ENCODE measurements at places on chromosomes 3 and 15.

- peak; percentile 35 for DNase-seq
Observed at GRCh38 chr3:129599607-129600006, 6.9 kb downstream of the PLXND1 start.

- no peak for DNase-seq
Observed at GRCh38 chr15:41984622-41985021, 12.3 kb upstream of the EHD4 start.

- DNase-seq, result no peak
Observed at GRCh38 chr3:109117939-109118338, at the start of gene MORC1. Gene MORC1, minus strand, starts transcription at chr3:109118134. Its CDS starts 75 bp downstream, at chr3:109118059.

DNA sequence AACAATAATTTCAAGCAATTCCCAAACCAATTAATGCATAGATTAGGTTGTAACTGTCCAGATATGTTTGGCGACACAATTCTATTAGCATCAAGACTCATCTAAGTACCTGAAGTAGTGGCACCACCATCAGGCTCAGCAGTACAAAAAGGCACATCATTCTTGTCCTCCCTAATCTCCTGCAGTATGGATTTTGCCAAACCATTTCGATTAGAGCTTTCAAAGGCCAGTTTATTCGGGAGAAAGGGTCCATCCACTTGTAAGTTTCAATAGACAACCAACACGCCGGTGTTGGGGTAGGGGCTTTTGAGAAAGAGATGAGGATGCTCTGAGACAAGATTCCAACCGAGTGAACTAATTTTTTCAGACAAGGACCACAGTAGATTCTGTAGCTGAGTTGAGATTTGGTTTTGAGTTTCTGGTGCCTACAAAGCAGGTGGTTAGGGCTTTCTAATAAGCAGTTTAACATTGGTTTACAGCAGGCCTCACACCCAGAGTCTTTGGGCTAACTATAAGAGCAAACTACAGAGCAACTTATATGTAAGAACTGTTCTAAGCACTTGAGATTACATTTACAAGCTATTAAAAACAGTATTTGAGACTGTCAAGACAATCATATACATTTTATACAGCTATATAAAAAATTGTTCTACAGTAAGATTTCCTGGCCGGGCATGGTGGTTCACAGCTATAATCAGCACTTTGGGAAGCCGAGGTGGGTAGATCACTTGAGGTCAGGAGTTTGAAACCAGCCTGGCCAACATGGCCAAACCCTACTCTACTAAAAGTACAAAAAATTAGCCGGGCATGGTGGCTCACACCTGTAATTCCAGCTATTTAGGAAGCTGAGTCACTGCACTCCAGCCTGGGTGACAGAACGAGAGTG lies 4.5 kb downstream of the RPL22L1 start:
- no peak for DNase-seq

GRCh38 chr3:115217678-115218451 lies 70.8 kb upstream of the ZBTB20 start:
- DNase-seq, result no peak

DNA sequence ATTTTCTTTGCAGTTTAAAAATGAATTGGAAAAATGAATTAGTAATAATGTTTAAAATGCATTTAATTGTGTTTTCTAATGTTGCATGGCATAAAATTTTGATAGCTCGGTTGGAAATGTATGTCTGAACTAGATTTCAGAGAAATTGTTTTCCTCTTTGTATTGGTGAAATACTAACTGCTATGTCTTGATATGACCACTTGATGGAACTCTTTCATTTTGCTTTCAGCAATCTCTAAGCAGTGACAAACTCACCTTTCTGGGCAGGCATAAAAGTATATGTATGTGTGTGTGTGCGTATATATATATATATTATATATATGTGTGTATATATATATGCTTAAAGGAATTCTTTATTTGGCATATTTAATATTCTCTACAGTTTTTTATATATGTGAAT lies 239.3 kb upstream of the ZNF717 start:
- no peak for DNase-seq

GRCh38 chr3:66709532-66709931 lies 208.7 kb upstream of the LRIG1 start:
- no peak for DNase-seq

Measured in C1 segment of cervical spinal cord (tissue), 14 donors.